ENCODE measurements at places on chromosomes 2 and 18.

- no peak for DNase-seq
Observed at GRCh38 chr2:99772591-99773331, 282.9 kb upstream of the REV1 start.

- no peak for DNase-seq
Observed at GRCh38 chr18:5309888-5310470, 14.5 kb upstream of the ZBTB14 start.

DNA sequence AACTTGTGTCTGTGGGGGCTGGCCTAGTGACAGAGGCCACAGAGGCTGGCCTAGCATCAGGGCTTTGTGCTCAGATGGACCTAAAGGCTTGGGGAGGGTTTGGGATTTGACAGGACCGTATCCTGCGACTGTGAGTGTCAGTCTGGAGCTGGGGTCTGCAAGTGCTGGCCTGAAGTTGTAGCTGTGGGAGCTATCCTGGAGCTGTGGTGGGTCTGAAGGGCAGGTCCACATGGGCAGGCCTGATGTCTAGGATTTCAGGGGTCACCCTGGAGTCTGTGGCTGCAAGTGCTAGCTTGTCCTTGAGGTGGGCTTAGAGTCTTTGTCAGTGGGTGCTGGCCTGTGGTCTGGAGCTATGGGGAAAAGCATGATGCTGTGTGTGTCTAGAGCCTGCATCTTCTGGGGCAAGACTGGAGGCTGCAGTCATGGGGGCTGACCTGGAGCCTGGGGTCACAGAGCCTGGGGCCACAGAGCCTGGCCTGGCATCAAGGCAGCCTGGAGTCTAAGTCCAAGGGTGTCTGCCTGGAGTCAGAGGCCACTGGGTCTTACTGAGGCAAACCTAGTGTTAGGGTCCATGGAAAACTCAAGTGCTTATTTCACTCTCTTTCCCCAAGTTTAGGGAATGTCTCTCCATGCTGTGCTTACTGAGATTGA lies 3.6 kb downstream of the REG3A start:
- DNase-seq = no peak

- DNase-seq = no peak
Observed at GRCh38 chr2:62589691-62590356, 83.8 kb upstream of the TMEM17 start.

- DNase-seq = no peak
Observed at GRCh38 chr2:26609839-26610277, 31.3 kb downstream of the CIB4 start.

- no peak for DNase-seq
Observed at GRCh38 chr2:211396815-211397214, 840.4 kb downstream of the CPS1 start.

GRCh38 chr2:42494355-42495233 lies 812 bp upstream of the KCNG3 start:
- DNase-seq = peak; percentile 80

DNA sequence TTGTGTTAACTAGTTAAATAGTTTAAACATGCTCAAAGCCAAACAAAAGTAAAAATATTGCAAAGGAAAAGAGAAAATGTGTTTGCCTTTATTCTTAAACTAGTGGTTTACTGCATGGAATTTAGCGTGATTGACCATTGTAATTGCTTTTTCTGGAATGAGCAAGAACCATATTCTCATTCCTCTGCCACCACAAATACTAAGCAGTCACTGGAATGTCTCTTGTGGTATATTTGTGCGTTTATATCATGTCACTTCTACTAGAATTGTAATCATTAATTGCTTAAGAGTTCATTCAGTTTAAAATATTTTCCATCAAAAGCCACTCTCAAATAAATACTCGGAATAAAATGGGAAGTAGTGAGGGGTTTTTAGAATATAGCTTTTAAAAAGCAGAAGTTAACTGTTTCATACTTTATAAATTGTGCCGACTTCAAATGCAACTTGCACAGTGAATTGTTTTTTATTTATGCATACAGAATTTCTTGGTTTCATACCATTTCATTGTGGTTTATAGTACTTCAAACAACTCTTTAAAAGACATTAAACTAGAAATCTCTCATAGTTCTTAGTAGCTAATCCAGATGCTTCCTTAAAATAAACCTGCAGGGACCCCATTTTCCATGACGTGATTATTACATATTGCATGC lies 288.1 kb downstream of the EPHA4 start:
- DNase-seq = no peak

DNA sequence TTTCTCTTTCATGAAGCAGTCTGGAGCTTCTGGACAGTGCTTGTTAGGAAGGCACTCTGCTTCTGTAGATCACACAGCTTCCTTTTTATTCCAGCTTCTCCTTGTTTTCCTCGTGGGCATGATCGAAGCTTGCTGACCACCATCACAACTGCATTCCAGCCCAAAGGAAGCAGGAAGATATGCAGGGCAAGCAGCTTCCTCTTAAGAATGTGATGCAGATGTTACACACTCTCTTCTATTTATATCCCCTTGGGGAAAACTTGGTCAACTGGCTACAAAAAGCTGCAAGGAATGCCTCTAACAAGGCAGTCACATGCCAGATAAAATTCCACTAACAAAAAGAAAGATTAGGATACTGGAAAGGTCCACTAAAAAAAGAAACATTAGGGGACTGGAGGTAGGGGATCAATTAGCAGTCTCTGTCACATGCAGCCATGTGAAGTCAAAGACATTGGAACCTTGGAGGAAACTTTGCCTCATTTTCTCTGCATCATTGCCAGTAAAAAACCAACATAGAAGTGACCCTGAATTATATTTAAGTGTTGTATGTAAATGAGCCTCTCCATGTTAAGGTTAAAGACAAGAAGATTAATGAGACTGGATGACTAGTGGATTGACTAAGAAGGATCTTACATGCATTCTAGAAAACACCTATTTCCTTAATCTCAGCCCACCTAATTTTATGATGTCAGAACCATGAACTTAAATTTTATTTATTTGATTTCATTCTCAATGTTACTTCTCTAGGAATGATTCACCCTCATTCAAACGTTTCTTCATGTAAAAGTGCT lies 98.3 kb downstream of the NAB1 start:
- DNase-seq = no peak

DNA sequence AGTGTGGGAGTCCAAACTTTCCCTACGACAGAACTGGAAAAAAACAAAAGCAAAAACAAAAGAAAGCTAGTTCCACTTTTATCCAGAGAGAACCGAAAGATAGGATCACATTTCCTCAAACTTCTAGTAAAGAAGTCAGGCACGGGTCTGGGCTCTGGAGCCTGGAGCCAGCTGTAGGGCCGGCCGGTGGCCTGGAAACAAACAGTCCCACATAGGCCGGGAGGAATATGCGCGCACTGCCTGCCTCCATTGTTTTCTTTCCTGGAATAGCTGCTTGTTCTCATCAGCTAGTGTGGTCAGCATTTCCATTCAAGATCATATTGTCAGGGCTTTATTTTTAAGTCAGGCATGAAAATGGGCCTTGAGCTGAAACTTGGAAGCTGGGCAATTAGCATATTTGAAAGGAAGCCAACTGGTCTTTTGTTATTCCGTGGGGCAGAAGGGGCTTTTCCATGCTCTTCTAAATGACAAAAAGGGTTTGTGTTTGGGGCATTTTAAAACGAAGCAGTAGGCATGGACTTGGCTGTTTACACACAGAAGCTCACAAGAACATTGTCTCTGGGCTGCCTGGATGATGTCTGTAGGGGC lies 58.7 kb upstream of the RFX8 start:
- DNase-seq = peak; percentile 45

- no peak for DNase-seq
Observed at GRCh38 chr2:237059155-237059875, 26.4 kb upstream of the COPS8 start.

- DNase-seq = no peak
Observed at GRCh38 chr18:23703057-23703986, 14.1 kb downstream of the LAMA3 start.

- no peak for DNase-seq
Observed at GRCh38 chr2:73070643-73071359, 711 bp downstream of the SFXN5 start.

GRCh38 chr2:160210599-160211138 lies 10.6 kb upstream of the ITGB6 start:
- no peak for DNase-seq

Data from right hindlimb (tissue), 1 donor.